Astrocyte of the hippocampus (primary cell): ENCODE measurements at places on chromosomes 16 and 17.

DNA sequence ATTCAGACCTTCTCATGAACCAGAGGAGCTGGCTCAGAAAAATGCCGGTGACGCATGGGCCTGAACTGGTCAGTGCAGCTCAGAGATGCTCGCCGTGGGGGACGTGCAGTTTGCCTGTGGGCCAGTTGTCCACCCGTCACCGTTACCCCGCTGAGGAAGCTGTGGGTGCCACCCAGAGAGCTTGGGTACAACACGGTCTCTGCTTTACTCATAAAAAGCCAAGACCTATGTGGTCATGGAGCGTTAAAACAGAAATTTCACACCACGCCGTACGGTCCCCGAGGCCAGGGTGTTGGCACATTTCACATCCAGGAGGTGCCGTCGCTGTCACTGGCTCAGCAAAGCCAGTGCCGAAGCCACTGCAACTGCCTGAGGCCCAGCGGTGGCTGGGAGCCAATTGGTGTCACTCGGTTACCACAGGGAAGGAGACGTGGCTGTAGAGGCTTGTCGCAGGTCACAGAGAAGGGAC, 120.9 kb downstream of the METRNL start:
- DNase-seq: no peak

DNA sequence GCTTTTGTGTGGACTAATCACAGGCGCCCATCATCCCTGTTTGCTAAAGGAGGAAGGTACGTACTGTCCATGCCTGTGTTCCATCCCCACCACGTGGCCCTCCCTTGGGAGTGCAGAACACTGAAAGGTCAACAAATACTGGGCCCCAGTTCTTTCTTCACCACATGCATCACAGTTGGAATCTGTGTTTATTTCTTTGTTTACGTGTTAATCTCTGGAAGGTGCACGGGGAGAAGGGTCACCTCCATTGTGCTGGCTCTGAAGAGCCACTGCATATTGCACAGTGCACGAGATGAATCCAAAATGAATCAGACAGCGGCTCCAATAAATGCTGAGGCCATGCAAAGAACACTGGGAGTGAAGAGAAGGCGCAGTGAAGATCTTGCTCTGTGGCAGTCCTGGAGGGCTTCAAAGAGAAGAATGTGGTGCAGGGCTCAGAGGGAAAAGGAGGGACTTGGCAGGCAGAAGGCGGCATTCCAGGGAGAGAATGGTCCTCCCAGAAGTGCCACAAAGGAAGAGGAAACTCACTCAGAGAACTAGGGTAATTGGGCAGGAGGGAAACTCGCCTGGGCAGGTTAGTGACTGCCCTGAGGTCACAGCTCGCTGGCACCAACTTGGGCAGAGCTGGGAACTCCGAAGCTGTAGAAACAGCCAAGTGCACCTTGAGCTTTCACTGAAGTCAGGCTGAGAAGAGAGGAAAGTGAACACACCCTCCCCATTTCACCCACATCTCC, 3.7 kb downstream of the RPH3AL start:
- DNase-seq: no peak

GRCh38 chr17:13086142-13086769, 68.4 kb upstream of the ELAC2 start:
- no peak for DNase-seq

DNA sequence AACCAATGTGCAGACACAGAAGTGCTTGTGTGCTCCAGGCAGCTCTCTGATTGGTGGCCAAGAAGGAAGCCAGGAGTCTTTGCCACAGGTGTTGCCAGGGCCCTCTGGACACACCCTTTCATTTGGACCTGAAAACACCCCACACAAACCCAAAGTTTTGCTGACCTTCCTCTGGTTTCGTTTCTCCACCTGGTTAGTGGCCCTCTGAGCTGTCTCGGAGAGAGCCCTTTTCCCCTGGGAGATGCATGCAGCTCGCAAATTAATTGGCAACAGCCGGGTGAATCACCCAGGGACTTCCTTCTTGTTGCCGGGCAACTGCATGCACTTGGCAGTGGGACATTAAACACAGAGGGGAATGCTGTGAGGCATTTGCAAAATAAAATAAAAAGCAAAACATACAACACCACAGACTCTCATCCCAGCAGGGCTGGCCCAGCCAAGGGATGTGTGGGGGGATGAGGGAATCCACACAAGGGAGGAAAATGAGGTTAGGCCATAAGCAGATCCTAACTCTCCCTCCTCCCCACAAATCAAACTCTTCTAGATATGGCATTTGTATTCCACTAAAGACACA, 286.6 kb downstream of the SOX9 start:
- DNase-seq: peak; percentile 98

- DNase-seq: no peak
Observed at GRCh38 chr17:2911035-2911754, 115.0 kb downstream of the RAP1GAP2 start.

GRCh38 chr17:41695954-41696757, 7.5 kb downstream of the EIF1 start:
- DNase-seq: peak; percentile 83

GRCh38 chr16:81315271-81316175, 761 bp downstream of the GAN start:
- DNase-seq: peak; percentile 79

- DNase-seq: peak; percentile 50
Observed at GRCh38 chr17:50943575-50943933, 77.4 kb upstream of the TOB1 start.

DNA sequence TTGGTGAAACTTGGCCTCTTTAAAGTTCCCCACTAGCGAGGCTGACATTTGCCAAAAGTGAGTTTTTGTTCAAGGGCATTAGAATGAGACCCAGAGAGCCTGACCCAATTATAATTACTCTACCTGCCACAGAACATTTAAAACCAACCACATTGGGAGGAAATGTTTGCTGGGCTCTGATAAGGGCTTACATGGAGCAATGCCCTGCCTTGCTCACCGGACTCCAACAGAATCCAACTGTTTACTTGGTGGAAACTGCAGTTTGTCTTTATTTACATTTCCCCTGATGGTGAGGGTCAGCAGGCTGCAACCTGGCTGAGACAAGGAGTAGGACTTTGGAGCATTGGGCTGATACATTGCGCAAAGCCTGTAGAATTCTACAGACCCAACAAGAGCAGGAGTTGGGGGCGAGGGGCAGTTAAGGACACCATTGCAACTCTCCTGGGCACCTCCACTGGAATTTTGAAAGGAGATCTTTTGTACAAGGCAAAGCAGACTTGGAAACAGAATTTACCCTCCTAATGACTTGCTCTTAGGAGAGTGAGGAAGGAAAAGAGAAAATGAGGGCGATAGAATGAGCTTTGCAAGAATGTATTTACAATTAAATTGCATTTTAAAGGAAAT, 368.6 kb downstream of the SHISA9 start:
- DNase-seq: no peak

DNA sequence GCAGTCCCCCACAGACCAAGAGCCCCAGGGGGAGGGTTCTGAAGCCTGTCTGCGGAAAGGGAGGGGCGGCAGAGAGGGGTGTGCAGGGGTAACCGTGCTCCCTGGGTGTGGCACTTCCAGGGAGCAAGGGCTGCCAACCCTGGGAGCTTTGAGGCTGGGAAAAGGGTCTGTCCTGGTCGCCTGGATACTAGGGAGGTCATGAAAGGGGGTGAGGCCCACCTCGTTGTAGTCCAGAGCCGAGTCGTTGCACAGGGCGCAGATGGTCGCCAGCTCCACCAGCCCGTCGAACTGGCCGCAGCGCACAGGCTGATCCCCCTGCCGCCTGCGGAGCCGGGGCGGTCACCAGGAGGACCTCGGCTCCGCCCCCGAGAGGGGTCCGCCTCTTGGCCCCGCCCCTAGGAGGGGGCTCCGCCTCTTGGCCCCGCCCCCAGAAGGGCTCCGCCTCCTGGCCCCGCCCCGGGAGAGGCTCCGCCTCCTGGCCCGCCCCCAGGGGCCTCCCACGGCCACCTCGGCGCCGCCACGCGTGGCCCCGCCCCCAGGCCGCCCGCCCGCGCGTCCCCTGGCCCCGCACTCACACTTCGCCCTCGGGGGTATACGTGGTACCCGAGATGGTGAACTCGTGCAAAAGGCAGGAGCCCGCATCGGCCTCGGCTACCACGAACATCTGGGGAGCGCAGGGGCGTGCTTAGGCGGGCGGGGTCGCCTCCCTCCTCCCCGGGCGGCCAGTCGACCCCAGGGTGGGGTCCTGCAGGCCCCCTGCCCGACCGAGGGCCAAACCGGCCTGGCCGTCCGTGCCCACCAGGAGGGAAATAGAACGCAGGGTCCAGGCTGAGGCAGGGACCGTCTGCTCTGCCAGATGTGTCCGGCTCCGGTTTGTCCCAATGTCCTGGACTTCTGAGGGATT, 19.5 kb downstream of the ATP2A3 start:
- peak; percentile 79 for DNase-seq

GRCh38 chr17:73667181-73667959, 23.1 kb upstream of the SDK2 start:
- DNase-seq: no peak

GRCh38 chr16:76676356-76676755, 399.2 kb downstream of the CNTNAP4 start:
- DNase-seq: peak; percentile 1

- peak; percentile 26 for DNase-seq
Observed at GRCh38 chr16:9679213-9679767, 502.9 kb downstream of the GRIN2A start.

DNA sequence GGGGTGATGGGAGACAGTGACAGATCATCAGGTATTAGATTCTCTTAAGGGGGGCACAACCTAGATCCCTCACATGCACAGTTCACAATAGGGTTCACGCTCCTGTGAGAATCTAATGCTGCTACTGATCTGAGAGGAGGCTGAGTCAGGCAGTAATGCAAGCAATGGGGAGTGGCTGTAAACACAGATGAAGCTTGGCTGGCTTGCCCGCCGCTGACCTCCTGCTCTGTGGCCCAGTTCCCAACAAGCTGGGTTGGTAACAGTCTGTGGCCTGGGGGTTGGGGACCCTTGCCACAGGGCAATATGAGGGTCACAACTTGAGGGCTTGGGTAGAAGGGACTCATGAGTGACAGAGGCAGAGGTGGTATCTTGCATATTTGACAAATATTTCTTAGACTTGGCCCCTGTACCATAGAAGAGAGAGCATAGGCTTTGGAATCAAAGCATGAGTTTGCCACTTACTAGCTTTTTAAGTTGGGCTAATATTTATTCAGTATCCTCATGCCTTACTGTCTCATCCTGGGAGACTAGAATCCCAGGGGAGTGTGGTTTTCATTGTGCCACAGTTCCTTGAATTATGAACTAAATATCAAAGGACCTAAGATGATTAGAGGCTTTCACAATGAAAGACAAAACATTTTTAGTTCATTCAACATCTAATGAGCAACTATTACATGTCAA, 133.4 kb downstream of the SPACA3 start:
- DNase-seq: no peak

- DNase-seq: no peak
Observed at GRCh38 chr17:76599694-76600460, 14.2 kb upstream of the ST6GALNAC2 start.

DNA sequence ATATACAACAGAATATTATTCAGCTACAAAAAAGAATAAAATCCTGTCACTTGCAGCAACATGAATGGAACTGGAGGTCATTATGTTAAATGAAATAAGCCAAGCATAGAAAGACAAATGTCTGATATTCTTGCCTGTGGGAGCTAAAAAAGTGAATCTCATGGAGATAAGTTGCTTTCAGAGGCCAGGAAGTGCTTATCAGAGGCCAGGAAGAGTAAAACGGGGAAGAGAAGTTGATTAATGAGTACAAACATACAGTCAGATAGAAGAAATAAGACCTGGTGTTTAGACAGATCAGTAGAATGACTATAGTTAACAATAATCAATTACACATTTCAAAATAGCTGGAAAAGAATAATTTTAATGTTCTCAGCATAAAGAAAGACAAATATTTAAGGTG, 54.4 kb upstream of the CPHXL start:
- no peak for DNase-seq

DNA sequence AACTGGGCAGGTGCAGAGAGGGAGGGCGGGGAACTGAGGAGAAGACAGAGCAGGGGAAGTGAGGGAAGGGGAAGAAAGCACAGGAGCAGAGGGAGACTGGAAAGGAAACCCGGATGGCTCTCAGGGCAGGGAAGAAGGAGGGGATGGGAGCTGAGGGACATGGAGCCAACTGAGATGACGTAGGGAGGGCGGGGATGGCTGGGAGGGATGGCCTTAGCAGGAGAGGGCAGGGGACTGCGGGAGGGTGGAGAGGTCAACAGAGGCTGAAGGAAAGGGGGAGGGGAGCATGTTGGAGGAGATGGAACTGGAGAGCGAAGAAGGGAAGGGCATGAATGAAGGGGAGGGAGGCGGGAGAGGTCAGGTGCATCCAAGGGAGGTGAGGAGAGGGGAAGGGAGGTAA, 81.9 kb downstream of the KCNJ12 start:
- DNase-seq: no peak

GRCh38 chr17:13353590-13353989, 248.1 kb downstream of the HS3ST3A1 start:
- peak; percentile 57 for DNase-seq

- DNase-seq: no peak
Observed at GRCh38 chr16:57747091-57747490, 11.5 kb downstream of the KATNB1 start.

DNA sequence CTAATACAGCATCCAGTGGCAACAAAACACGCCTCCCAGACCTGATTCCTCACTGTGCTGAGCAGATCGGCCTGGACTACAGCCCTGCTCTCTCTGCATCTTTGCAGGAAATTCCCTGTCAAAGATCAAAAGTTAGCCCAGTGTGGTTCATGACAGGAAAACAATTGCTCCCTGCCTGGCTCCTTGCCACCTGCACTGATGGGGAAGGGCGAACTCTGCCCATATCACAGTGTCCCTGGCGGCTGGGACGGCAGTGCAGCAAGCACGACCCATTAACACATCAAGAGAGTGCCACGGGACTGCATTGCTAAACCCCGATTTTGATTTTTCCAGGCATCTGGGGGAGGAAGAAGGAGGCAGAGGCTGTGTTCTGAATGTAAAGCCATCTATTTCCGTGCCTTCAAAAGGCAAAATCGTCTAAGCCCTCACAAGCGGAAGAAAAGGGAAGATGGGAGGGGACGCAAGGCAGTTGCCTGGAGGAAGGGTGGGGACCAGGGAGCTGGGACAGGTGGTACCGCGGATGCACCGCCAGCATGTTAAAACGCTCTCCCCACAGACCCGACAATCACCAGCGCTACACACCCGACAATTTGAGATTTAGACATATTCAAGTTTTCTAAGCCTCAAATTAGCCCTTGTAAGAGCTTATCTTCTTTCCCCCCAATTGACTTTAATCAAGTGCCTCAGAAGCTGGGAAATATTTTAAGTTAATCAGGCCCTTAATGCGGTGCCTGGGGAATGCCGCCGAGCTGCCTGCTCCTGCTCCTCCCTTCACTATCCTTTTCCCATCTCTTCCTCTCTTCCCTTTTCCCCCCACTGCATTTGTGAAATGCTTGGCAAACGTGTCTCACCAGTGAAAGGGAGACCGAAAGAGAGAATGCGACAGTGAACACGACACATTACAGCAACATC, 238.8 kb upstream of the CDH5 start:
- DNase-seq: peak; percentile 49

GRCh38 chr17:70172923-70173322, 3.6 kb downstream of the KCNJ2 start:
- DNase-seq: peak; percentile 66

GRCh38 chr17:7930841-7931631, 710 bp downstream of the TRAPPC1 start:
- DNase-seq: no peak

GRCh38 chr17:58684003-58684402, 7.8 kb downstream of the TEX14 start:
- no peak for DNase-seq
